ENCODE measurements at places on chromosomes 12 and 14.

GRCh38 chr14:93765970-93766369 lies 22.3 kb downstream of the PRIMA1 start:
- DNase-seq = no peak

GRCh38 chr12:8609061-8609570 lies 3.5 kb downstream of the AICDA start:
- peak; percentile 35 for DNase-seq

GRCh38 chr14:76329154-76329928 lies 46.6 kb upstream of the ESRRB start:
- DNase-seq = no peak

- DNase-seq = no peak
These were observed 745 bp upstream of the ARHGDIB start for GRCh38 chr12:14962153-14962539.

GRCh38 chr12:42854826-42855225 lies 265.3 kb upstream of the PRICKLE1 start:
- no peak for DNase-seq

GRCh38 chr14:55609681-55610080 lies 29.7 kb downstream of the KTN1 start:
- DNase-seq = no peak

- DNase-seq = no peak
These were observed 131.3 kb downstream of the ZFP36L1 start for GRCh38 chr14:68661226-68662225.

- no peak for DNase-seq
These were observed 58.9 kb upstream of the RIC8B start for GRCh38 chr12:106715582-106715981.

DNA sequence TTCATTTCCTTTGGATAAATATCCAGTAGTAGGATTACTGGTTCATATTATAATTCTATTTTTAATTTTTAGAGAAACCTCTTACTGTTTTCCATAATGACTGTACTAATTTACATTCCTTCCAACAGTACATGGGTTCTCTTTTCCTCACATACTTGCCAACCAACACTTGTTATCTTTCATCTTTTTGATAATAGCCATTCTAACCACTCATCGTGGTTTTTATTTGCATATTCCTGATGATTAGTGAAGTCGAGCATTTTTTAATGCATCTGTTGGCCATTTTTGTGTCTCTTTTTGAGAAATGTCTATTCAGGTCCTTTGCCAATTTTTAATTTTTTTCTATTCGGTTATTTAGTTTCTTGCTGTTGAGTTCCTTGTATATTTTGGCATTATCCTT lies 457.7 kb upstream of the PDE3A start:
- no peak for DNase-seq

- no peak for DNase-seq
These were observed 32.8 kb downstream of the GALC start for GRCh38 chr14:87960013-87960787.

DNA sequence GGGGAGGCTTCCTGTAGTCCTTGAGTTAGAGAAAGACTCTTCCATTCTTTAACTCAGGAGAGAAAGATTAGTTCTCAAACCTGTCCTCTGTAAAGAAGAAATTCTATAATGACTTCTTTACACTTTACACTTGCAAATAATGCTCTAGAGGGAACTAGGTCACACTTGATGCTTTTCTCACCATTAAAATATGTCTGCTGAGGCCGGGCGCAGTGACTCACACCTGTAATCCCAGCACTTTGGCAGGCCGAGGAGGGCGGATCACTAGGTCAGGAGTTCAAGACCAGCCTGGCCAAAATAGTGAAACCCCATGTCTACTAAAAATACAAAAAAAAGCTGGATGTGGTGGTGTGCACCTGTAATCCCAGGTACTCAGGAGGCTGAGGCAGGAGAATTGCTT lies 6.3 kb downstream of the NTN4 start:
- DNase-seq = no peak

DNA sequence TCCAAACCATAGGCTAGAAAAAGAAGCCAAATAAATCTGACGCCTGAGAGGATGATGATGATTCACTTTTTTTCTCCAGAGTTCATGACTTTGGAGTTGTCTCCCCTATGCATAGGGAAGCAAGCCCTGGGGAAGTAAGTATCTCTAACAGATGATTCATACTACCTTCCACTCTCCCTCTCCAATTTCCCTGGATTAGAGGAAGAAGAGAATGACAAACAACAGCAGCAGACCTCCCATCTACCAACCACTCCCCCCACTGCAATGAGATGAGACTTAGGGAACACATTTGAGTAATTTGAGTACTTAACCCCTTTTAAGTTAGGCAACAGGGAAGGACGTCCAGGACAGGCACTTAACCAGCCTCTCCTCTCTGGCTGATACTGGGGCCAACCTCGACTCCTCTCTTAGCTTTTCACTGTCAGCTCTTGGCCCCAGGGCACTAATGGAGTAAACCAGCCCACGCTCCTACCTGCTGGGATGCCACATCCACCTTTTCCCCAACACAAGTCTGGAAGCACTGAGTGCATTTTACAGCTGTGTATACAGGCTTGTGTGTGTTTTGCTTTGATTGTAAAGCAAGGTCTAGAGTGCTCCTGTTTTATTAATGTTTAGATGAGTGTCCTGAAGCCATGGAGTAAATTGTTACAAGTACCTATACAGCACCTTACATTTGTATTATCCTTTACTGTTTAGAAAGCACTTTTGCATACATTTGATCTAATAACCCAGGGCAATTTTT lies 180.7 kb downstream of the PHLDA1 start:
- no peak for DNase-seq

- DNase-seq = no peak
These were observed 141.9 kb downstream of the DPF3 start for GRCh38 chr14:72752034-72752412.

DNA sequence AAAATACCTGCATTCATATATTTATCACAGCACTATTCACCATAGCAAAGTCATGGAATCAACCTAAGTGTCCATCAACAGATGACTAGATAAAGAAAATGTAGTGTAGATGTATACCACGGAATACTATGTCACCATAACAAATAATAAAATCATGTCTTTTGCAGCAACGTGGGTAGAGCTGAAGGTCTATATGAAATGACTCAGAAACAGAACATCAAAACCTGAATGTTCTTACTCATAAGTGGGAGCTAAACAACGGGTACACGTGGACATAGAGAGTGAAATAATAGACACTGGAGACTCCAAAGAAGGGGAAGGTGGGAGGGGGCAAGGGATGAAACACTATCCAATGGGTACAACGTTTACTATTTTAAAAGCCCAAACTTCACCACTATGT lies 37.9 kb downstream of the SLC38A1 start:
- DNase-seq = no peak

DNA sequence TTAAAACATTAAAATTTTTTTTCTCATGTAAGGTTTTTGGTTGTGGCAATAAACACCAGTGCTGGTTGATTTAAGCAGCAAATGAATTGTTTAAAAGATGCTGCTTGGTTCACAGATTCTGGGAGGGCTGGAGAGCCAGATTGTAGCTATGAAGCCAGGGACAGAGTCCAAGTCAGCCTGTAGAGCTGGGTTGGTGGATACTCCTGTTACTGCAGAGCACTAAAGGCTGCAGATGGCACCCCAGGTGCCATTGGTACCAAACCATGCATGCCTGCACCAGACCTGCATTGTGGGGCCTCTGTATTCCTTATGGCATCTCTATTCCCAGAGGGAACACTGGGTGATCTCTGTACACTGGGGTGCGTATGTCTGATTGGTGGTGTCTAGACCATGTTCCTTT lies 113.3 kb downstream of the SNAPC1 start:
- no peak for DNase-seq

GRCh38 chr12:47797441-47797840 lies 22.3 kb downstream of the HDAC7 start:
- no peak for DNase-seq

GRCh38 chr14:81247271-81247766 lies 26.6 kb upstream of the GTF2A1 start:
- DNase-seq = no peak

- no peak for DNase-seq
These were observed 37.5 kb downstream of the ZFHX2 start for GRCh38 chr14:23513818-23514643.

GRCh38 chr12:105084251-105085250 lies at the start of gene ALDH1L2:
Gene ALDH1L2 (minus strand): TSS chr12:105084458. CDS start chr12:105084436, 22 bp downstream.
- peak; percentile 35 for DNase-seq
